ENCODE measurements at places on chromosomes 5 and 9.
A peak's percentile ranks its signal among the peaks of the same experiment; 100 is the strongest.

GRCh38 chr9:98989036-98990000 is 45.6 kb downstream of the COL15A1 start:
- H3K4me3 ChIP-seq, result no peak overlapping the region
- H3K27ac ChIP-seq, result no peak overlapping the region
- peaks cover 2% of the 10 kb centered on the region for H3K27me3 ChIP-seq
- DNase-seq, result no peak
- H3K36me3 ChIP-seq, result no peaks in the 10 kb centered on the region
- H3K4me1 ChIP-seq, result no peaks in the 10 kb centered on the region

GRCh38 chr9:33455945-33456344 is 8.6 kb upstream of the AQP3 start:
- H3K27ac ChIP-seq, result no peak overlapping the region
- H3K27me3 ChIP-seq, result no peaks in the 10 kb centered on the region

GRCh38 chr5:43041110-43041668 is 1.1 kb upstream of the ANXA2R start:
- DNase-seq, result no peak
- peak overlapping the region; percentile 33 for H3K27ac ChIP-seq
- peaks cover 84% of the 10 kb centered on the region for H3K27me3 ChIP-seq
- H3K4me3 ChIP-seq, result peak overlapping the region; percentile 74

- H3K4me3 ChIP-seq, result peak overlapping the region; percentile 74
- H3K27me3 ChIP-seq, result peaks cover 27% of the 10 kb centered on the region
- no peak for DNase-seq
- no peaks in the 10 kb centered on the region for H3K36me3 ChIP-seq
- peak overlapping the region; percentile 5 for H3K27ac ChIP-seq
Observed at GRCh38 chr5:9544056-9544455, 1.8 kb downstream of the SEMA5A start.

DNA sequence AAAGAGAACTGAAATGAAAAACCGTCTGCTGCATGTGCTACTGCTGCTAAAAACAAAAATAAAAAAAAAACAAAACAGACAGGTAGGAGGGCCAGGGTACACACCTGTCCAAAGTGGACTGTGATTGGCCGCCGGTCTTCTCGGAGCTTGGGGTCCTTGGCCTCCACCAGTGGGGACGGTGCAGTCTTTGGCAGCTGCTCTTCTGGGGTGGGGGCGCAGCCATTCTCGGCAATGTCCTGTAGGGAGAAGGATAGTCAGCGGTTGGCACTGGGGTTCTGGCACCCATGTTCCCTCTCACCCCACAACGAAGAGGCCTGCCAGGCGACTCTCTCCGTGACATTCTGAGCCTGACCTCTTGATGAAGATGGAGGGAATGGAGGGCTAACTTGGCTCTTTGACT is 84.3 kb downstream of the CRB2 start:
- peaks cover 47% of the 10 kb centered on the region for H3K4me1 ChIP-seq
- H3K4me3 ChIP-seq, result no peak overlapping the region
- no peaks in the 10 kb centered on the region for H3K27me3 ChIP-seq
- no peak overlapping the region for H3K27ac ChIP-seq
- H3K36me3 ChIP-seq, result no peaks in the 10 kb centered on the region

Data from progenitor cell of endocrine pancreas (in vitro differentiated cells).